ELR (cell line): ENCODE measurements at places on chromosomes 12 and 14.
A peak's percentile ranks its signal among the peaks of the same experiment; 100 is the strongest.

DNA sequence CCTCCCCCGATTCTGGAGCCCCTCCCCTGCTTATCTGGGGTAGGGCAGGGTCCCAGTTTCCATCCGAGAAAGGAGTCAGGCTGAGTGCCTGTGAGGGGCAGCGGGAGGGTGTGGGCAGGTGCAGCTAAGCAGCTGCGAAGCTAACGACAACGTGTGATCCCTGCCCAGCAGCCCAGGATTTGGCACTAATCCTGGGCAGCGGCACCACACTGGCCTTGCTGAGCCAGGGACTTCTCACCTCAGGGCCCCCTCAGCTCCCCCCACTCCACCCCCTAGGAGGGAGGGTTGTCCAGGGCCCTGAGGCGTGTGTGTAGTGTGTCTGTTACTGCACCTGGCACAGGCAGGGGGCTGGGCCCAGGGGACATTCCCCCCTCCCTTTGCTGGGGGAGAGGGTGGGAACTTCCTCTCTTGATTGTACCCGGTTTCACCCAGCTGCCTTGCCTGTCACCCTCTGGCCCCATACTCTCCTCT, 1.8 kb downstream of the SMIM41 start:
- no peak for DNase-seq

DNA sequence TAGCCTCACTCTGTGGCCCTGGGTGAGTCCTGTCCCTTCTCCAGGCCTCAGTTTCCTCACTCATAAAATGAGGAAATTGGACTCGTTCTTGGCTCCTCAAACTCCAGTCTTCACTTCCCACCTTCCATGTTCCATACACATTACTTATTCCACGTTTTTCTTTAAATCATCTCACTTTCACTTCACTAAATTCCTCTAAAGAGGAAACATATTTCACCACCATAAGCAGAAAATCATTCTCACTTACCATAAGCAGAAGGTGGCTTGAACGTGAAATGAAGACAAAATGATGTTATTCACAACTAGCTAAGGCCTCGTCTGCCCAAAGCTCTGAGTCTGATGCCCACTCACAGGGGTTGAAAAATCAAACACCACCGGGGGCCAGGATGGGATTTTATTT, 278.3 kb downstream of the ADGRD1 start:
- no peak for DNase-seq

DNA sequence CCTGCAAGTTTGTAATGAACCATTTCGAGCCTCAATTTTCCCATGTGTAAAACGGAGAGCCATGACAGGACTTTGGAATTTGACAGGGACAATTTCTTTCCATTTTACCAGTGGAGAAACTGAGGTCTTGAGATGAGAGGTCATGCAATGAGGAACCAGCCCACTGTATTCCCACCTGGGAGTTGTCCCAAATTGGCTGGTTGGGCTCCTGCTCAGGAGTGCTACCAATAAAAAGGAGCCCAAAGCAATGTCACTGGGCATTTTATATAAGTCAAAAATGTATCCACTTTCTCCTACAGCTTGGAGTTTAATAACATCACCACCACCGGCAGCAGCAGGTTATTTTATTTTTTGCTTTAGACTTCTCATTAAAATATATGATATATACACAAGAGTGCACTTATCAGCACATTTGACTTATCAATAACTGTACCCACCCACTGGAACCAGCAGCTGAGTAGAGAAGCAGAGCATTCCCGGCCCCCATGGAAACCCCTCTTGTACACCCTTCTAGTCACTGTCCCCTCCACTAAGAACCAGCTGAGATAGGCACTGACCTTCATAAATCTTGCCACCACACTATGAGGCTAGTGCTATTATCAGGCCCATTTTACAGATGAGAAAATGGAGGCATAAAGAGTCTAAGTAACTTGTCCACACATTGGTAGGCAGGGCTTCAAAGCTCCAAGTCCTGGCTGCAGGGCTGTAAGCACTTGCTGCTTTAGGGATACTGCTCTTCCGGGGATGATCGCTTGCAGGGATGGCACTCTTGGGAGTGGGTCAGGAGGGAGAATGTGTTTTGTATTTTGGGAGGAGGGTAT, 25.3 kb upstream of the RBM19 start:
- no peak for DNase-seq

GRCh38 chr12:118714051-118714460, 267.3 kb upstream of the SRRM4 start:
- peak; percentile 45 for DNase-seq
